ENCODE measurements at places on chromosomes 1 and 21.

- no peak for DNase-seq
Observed at GRCh38 chr1:3215198-3216014, 146.4 kb downstream of the PRDM16 start.

DNA sequence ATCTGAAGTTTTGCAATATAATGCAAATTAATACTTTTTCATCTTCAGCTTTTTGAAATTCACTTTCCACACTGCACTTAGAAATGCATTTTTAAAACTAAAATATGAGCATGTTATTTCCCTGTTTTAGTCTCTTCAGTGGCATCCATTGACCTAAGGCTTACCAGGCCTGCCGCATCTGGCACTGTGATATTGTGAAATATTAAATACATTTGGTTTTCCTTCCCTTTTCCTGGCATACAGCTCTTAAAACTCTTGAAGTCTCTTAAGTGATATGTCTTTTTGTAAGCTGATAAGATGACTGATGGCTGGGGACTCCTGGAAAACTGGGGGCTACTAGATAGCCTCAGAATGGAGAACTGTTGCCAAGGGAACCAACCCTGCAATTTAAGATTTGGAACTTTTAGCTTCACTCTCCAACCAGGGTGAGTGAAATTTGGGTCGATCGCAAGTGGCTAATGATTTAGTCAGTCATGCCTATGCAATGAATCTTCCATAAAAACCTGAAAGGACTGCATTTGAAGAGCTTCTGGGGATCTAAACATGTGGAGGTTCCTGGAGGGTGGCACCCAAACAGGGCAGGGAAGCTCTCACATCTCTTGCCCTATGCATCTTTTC, 75.5 kb upstream of the PDC start:
- no peak for DNase-seq

GRCh38 chr21:36542312-36543101, 62.6 kb upstream of the CLDN14 start:
- DNase-seq = no peak

DNA sequence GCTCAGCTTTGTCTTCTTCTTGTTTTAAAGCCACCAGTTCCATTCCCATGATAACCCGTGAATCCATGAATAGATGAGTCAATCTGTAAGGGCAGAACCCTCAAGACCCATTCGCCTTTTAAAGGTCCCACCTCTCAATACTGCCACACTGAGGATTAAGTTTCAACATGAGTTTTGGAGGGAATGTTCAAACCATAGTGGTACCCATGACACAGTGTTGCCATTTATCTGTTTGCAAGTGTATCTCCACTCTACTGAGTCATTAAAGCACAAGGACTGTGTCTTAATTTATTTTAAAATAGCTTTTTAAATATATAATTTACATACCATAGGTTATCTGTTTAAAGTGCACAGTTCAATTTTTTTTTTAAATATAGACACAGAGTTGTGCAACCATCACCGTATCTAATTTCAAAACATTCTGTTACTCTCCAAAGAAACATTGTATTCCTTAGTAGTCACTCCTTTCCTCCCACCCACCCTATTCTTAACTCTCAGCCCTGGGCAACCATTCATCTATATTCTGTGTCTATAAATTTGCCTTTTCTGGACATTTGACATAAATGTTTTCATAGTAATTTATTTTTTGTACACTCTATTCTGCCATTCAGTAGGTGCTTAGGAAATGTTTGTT, 4.8 kb upstream of the IL24 start:
- no peak for DNase-seq

DNA sequence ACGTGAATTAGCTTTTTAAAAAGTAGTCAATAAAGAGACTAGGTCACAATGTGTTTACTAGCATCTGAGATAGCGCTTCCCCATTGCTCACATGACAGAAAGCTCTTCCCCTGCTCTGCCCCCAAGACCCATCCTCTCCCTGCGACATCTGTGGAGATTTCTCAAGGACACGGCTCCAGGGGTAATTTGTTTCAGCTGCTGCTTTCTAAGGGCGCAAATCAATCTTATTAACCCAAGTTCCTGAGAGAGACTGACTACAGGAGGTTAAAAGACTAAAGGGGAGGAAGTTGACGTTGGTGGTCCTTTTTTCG, at the start of gene MYOCOS:
TSS of gene MYOCOS (plus strand) at position 92 of the 311 bp plus-strand sequence. CDS start 1,641 bp downstream, outside the sequence.
- DNase-seq = no peak

- DNase-seq = no peak
Observed at GRCh38 chr1:178284058-178284457, 190.2 kb downstream of the RASAL2 start.

- no peak for DNase-seq
Observed at GRCh38 chr1:224713228-224713627, 97.1 kb downstream of the CNIH3 start.

- DNase-seq = no peak
Observed at GRCh38 chr1:115041654-115042053, 12.0 kb downstream of the TSHB start.

GRCh38 chr1:157682710-157683437, 17.7 kb downstream of the FCRL3 start:
- no peak for DNase-seq

GRCh38 chr1:79679916-79680315, 673.4 kb upstream of the ADGRL4 start:
- no peak for DNase-seq

DNA sequence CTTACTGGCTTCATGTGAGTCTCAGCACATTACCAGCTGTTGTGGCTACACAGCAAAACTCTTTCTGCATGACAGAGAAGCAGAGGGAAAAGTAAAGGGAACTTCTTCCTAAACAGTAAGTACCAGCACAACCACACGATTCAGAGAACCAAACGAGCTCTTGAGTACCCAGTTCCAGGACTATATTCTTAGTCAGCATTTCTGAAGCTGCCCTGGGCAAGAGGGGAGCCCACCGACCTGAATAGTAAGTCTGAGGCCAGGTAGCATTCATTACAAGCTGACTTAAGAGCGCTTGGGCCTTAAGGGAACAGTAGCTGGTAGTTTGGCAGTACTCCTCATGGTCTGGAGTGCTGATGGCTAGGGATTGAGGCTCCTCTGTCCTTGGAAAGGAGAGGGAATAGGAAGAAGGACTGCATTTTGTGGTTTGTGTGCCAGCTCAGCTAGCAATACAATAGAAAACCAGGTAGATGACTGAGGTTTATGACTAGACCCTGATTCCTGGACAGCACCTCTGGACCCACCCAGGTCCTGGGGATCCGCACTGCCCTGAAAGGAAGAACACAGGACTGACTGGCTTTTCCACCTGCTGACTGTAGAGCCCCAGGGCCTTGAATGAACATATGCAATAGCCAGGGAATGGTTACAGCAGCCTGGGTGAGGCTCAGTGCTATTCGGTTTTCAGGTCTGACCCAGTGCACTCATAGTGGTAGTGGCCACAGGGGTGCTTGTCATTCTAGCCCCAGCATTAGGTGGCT, 396.8 kb upstream of the PRMT6 start:
- DNase-seq = no peak

- DNase-seq = no peak
Observed at GRCh38 chr21:36719614-36720013, 20.7 kb downstream of the SIM2 start.

GRCh38 chr1:224609333-224609732, 6.8 kb upstream of the CNIH3 start:
- DNase-seq = no peak

- DNase-seq = no peak
Observed at GRCh38 chr21:38297194-38297631, 40.4 kb downstream of the KCNJ15 start.

GRCh38 chr1:57711326-57711725, 287.5 kb upstream of the DAB1 start:
- DNase-seq = no peak

DNA sequence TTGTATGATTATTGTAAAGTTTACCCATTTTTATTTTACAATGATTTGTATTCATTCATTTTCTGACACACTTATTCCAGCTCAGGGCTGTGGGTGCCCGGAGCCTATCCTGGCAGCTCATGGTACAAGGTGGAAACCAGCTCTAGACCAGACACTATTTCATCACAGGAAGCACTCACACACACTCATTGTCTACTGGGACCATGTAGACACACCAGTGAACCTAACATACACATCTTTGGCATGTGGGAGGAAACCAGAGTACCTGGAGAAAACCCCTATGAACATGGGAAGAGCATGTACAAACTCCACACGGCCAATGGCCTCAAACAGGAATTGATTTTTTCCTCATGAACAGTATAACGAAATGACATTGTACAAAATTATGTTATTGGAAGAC, 2.4 kb downstream of the DTL start:
- no peak for DNase-seq

GRCh38 chr1:8947127-8947691, 1.5 kb downstream of the CA6 start:
- no peak for DNase-seq

DNA sequence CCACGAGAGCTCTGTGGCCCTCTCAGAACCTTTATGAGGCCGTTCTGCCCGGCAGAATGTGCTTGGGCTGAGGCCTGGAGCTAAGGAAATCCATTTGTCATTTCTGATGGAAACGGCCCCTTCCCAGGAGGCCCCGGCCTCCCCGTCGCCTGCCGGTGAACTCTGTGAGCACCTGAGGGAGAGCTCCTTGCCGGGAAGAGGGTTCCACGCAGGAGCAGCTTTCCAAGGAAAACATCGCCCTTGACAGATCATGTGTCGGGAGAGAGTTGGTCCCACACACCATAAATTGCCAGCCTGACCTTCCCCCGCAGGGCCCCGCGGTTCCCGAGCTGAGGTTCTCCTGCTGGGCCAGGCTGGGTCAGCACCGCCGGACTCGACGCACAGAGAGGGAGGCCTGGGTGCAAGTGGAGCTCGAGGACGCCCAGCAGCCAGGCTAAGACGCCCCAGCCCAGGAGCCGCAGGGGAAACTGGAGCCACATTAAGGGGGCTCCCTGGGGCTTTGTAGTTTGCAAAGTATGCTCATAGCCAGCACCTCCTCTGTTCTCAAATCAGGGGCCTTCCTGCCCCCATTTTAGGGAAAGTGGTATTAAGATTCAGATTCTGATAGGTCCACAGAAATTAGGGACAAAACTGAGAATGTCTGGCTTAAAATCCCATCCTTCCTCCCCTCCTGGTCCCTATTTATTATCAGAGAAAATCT, 239.5 kb downstream of the FOXD2 start:
- no peak for DNase-seq

- no peak for DNase-seq
Observed at GRCh38 chr1:182141040-182141439, 79.5 kb upstream of the ZNF648 start.

DNA sequence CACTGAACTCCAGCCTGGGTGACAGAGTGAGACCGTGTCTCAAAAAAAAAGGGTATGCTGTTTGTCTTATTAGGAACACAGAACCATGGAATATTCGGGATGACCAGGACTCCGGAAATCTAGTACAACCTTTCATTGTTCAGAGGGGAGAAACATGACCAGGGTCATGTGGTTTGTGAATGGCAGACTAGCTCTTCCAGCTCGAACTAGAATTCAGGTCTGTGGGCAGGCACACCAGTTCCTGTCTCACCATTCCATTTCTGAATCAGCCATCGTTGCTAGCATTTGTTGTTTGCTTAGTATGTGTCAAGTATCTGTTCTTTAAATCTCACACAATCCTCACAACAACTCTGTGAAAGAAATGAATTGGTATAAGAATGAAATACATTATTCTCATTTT, 50.9 kb downstream of the MDM4 start:
- no peak for DNase-seq

- DNase-seq = no peak
Observed at GRCh38 chr1:107914119-107914765, 50.7 kb downstream of the VAV3 start.

DNA sequence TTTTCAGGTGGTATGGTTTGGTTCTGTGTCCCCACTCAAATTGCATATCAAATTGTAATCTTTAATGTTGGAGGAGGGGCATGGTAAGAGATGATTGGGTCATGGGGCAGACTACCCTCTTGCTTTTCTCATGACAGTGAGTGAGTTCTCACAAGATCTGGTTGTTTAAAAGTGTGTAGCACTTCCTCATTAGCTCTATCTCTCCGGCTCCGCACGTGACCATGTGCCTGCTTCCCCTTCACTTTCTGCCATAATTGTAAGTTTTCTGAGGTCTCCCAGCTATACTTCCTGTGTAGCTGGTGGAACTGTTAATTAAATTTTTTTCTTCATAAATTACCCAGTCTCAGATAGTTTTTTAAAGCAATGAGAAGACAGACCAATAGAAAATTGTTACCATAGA, 843.2 kb downstream of the AMY1C start:
- DNase-seq = no peak

GRCh38 chr1:231414260-231415016, 7.6 kb downstream of the EGLN1 start:
- DNase-seq = no peak

DNA sequence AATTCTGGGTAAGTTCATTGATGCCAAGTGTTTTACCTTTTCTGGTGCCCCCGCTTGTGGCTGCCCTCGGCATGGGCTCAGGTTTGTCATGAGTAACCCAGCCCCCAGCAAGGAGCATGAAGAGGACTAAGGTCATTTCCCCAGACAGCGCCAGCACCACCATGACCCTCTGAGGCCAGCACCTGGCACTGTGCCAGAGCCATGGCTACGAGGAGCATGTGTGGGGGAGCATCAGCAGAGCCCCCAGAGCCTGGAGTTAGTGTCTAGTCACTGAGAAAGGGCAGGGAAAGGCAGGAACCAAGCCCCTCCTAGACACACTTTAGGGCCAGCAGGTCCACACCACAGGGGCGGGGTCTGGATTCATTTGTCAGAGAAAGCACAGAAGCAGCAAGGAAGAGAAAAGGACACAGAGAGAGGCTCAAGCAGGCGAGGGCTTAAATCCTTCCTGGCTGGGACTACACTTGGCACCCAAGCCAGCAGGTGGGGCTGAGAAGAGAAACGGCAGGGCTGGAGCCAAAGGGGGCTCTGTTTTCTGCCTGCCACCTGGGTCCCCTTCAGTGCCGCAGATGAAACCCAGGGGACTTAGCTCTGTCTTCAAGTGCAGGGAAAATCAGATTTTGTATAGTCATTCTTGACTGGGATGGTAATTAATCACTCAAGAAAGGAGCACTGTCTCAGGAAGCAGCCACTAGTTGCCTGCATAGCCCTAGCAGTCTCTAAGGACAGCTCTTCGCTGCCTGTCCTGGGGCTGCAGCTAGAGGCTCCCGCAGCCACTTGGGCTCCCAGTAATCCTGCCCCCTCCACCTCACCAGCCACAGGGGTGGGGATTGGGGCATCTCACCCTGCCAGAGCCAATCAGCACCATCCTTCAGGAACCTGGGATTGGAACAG, 79.6 kb upstream of the ZC3H12A start:
- no peak for DNase-seq

DNA sequence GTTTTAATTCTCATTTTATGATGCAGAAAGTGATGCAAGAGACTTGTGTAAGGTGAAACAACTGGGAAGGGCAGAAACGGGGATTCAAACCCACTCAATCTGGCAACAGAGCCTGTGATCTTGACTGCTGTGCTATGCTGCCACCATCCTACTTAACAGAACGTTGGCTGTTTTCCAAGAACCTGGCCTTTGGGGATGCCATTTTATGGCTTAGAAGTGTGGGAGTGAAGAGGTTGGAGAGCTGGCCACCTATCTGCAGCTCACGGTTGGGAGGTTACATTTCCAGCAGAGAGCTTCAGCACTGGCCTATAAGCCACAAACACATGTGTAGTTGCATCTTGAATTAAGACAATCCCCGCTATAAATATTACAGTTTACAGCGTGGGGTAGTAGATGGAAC, 235.3 kb downstream of the PRDM2 start:
- peak; percentile 11 for DNase-seq

GRCh38 chr1:118202076-118202608, 17.1 kb upstream of the SPAG17 start:
- DNase-seq = no peak

GRCh38 chr1:205169248-205169647, 42.3 kb downstream of the DSTYK start:
- no peak for DNase-seq
